ENCODE measurements at places on chromosomes 11 and 22. TPM values are rescaled to one million over a fixed set of nuclear protein-coding genes. Genes with fewer than 3 reads are reported as not detected.

The STK33 gene
- 9.4 TPM for total RNA-seq

DNA sequence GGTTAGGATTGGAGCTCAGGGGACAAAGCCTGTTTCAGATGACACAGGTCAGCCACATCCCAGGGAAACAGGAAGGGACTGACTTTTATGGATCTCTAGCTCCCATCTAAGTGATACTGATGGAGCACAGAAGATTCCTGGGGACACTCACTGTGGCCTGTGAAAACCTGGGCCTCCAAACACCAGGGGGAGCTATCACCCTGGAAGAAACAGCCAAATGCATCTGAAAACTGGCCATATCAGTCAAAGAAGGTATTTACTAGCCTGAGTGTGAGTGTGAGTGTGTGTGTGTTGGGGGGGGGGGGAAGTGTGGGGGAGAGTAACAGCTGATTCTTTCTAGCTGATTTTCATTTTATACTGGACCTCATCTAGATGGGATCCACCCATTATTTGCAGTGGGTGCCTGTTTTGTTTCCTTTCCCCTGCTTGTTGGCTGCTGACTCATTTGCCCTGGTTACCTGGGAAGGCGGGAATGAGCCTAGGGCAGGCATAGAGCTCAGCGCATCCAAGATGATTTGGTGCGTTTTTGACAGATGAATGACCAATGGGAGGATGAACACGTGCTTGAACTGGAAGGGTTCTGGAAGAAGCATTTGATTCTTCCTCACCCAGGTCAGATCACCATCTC lies 284.0 kb downstream of the KIRREL3 start:
- DNase-seq = no peak
- no peaks in the 10 kb centered on the region for H3K36me3 ChIP-seq

- DNase-seq = no peak
- peaks cover 7% of the 10 kb centered on the region for H3K27me3 ChIP-seq
- no peak overlapping the region for H3K4me3 ChIP-seq
- H3K4me1 ChIP-seq = no peaks in the 10 kb centered on the region
- H3K36me3 ChIP-seq = no peaks in the 10 kb centered on the region
- H3K27ac ChIP-seq = no peak overlapping the region
Observed at GRCh38 chr11:131817687-131818188, 447.3 kb downstream of the NTM start.

The LRRN4CL gene
- total RNA-seq = 2.0 TPM

The OR51V1 gene
- not detected for total RNA-seq

DNA sequence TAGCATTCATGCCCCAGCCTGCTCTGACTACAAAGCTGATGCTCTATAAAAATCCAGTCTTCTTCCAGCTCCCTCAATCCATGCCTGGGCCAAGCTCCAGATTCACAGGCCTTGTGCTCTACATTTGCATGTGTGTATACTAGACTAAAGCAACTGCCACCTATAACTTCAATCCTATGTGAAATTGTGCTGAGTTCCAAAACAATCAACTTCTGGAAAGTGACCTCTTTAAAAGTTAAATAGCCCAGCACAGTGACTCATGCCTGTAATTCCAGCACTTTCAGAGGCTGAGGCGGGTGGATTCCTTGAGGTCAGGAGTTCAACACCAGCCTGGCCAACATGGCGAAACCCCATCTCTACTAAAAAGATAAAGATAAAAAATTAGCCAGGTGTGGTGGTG lies 114.3 kb upstream of the ZC3H12C start:
- no peak overlapping the region for H3K27ac ChIP-seq
- no peak for DNase-seq
- H3K4me1 ChIP-seq = no peaks in the 10 kb centered on the region
- no peak overlapping the region for H3K4me3 ChIP-seq
